ENCODE measurements at places on chromosomes 3 and 15. TPM values are rescaled to one million over a fixed set of nuclear protein-coding genes. Genes with fewer than 3 reads are reported as not detected.

Gene ALPK3
- total RNA-seq: 0.82 TPM

Gene SNX22
- total RNA-seq: 7.7 TPM

GRCh38 chr3:8822141-8822540, 52.7 kb upstream of the OXTR start:
- DNase-seq: no peak

GRCh38 chr15:90987561-90988141, 6.7 kb downstream of the PRC1 start:
- no peak for DNase-seq

GRCh38 chr3:66400411-66401156, 100.2 kb downstream of the LRIG1 start:
- no peak for DNase-seq

DNA sequence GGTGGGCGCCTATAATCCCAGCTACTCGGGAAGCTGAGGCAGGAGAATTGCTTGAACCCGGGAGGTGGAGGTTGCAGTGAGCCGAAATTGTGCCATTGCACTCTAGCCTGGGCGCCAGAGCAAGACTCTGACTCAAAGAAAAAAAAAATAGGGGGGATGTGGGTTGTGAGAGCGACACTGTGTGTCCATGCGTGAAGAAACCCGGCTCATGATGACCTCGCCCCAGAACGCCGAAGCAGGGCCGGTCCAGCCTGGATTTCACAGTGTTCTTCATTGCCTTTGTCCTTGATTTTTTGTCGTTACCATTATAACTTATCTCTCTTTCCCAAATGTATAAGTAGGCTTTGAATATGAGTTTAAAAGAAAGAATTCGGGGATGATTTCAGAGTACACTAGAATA, 128.7 kb downstream of the PGPEP1L start:
- no peak for DNase-seq

Gene POU1F1
- not detected for total RNA-seq

- DNase-seq: no peak
These were observed 43.8 kb downstream of the POMGNT2 start for GRCh38 chr3:43062040-43062563.

Gene DCUN1D1
- total RNA-seq: 60.3 TPM

DNA sequence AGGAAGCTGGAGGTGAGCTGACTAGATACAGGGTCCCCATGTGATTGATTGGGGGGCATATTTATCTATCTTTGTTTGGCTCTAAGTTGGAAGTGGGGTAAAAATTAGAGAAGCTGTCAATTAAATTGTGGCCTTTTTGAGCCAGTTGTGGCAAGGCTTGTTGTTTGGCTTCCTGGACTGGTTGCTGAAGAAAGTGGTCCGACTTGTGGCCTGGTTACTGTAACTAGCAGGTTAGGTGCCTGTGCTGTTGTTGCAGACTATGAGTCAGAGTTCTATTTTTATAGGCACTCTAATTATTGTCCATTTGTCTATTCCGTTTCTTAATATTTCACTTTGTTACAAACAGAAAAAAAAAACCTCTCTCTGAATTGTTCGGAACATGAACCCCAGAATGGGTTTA, 129.1 kb upstream of the CNTN6 start:
- no peak for DNase-seq

DNA sequence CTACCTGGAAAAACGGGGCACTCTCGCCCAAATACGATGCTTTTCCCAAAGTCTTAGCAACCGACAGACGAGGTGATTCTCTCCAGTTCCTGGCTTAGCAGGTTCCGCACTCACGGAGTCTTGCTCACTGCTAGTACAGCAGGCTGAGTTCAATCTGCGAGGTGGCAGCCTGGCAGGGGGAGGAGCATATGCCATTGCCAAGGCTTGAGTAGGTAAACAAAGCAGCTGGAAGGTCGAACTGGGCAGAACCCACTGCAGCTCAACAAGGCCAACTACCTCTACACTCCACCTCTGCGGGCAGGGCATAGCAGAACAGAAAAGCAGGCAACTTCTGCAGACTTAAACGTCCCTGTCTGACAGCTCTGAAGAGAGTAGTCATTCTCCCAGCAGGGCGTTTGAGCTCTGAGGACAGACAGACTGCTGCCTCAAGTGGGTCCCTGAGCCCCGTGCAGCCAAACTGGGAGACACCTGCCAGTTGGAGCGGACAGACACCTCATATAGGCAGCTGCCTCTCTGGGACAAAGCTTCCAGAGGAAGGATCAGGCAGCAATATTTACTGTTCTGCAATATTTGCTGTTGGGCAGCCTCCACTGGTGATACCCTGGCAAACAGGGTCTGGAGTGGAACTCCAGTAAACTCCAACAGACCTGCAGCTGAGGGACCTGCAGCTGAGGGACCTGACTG, 73.4 kb upstream of the CADM2 start:
- DNase-seq: no peak

- no peak for DNase-seq
These were observed 20.4 kb downstream of the UACA start for GRCh38 chr15:70742928-70743327.
